ENCODE measurements at places on chromosomes 1 and 21. TPM values are rescaled to one million over a fixed set of nuclear protein-coding genes. Genes with fewer than 3 reads are reported as not detected.

LMOD1 gene
- 31.6 TPM for total RNA-seq

STIL gene
- total RNA-seq: 1.5 TPM

DNA sequence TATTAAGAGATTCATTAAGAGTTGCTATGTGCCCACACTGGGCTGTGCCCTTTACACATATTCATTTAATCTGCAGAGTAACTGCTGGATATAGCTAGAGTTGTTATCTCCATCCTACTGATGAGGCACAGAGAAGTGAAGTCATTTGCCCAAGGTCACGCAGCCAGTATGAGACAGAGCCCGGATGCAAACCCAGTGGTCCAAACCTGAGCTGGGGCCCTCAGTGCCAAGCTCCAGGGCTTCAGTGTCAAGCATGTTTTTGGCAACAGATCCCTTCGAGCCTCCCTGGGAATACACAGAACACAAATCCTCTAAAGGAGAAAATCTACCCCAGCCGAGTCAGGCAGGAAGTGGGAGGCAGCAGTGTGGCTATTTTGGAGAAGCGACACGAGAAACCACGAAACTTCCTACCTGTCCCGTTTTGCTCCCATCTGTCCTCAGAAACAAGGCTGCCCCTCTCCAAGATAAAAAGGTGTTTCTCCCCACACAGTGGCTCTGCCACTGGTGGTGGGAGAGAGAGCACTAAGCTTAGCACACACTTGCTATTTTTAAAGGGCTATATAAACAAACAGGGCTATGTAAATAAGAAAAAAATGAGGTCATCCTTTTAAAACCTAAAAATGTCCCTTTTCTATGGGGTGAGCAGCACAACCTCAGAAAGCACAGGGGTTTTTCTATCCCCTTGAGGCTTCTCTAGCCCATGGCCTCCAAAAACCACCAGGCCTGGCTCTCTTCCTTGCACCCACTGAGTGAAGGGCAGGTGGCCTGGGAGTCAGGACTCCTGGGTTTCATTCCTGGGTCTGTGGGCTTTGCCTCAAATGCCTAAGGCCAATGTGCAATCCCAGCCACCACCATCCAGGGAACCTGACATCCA lies 138.6 kb upstream of the EDN2 start:
- DNase-seq: no peak

DNA sequence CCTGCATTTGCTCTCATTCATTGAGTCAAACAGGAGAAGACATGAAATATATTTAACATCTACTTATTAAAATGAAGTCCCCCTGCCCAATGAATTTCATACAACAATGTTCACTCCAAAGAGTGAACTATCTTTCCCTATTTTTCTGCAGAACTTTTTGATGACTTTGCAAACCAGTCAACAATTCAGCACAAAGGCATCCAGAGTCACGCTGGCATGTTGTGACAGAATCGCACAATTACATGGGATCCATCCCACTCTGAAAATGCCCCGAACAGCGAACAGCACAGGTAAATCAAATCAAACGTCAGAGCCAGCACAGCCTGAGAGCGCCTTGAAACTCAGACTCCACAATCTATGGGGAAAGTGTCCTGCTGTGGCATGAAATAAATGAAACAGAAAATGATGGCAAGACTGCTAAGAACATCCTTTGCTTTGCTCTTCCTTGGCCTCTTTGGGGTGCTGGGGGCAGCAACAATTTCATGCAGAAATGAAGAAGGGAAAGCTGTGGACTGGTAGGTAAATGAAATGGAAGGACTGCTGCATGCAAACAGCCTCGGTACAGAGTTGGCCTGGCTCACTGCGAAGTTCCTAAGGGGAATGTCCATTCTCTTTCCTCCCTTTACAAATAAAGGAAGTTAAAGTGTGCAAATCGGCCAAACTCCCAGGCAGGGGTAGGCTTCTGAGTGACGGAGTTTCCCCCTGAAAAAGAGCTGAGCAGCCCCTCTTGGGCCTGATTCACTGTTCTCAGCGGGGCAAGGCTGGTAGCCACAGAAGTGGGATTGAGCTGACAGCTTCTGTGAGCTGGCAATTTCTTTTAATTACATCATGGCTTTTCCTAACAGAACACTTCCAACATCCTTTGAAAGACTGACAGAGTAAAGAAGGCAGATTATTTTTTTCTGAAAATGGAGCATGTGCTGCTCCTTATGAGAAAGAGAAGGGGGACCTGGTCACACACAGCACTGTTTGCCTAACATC lies at the start of gene DNASE2B:
Gene DNASE2B (plus strand): TSS at position 310 of the 981 bp plus-strand sequence. CDS start 81 bp downstream, at position 391.
- DNase-seq: no peak

DNA sequence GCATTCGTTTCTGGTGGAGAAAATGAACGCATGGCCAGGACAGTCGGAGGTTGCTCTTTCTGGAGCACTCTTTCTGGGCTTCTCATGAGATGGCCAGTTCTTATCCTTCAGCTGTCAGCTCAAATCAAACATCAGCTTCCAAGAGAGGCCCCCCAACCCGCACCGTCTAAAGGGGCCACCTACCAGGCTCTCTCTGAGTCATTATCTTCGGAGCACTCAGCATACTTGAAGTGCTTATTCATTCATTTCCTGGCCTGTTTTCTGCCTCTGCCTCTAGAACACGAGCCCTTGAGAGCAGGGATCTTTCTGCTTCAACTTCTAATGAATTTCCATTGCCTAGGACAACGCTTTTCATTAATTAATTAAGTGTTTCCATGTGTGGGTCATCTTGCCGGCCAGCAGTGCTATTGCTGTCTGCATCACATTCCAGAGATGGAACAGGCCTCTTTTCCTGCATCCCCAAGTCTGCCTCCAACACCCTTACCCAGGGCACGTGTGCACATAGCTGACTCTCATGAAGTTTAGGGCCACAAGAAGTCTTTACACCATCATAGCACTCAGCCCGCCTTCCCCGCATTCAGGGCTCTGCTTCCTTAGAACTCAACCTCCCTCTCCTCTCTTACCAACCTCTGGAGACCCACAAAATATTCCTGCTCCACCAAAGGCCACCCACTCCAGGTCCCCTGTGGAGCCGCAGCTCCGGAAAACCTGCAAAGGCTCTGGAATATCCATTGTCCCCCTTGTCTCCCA lies 52.1 kb upstream of the LAPTM5 start:
- DNase-seq: no peak

DNA sequence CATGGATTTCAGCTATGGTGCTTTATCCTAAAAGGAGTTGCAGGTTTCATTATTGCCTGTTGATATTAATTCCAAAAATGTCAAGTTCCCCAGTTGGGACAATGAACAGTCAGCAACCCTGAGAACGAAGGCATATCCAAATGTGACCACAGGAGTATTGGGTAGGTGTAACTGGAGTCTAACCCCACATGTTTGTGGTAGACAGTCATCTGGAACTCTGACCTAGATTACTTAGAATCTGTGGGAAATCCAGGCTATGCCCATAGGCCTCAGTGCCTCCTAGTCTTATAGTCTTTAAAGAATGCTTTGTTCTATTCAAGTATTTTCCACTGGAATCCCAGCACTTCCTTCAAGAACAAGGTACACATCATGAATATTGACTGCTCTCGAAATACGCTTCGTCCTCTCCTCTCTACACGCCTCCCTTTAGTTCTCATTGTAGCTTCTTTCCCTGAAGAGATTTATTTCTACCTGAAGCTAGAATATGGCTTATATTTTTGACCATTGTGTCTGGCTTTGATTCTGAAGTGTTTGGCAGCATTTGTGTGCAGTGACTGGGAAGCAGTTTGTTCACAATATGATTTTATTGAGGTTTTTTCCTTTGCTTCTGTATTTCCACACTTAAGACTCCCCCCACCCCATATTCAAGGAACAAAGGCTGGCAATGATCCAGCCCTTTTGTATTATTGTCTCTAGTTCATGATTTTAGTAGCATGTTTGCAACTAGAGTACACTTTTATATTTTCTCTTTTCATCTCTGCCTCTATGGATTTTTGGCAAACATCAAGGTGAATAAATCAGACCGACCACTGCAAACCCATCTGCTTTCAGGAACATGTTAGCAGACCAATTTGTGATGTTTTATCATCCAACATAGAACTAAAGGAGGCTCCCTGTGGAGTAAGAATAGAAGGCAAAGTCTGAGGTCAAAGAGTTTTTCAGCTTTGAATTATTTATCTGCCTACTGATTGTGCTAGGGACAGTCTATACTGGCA lies 178.6 kb downstream of the GPR52 start:
- DNase-seq: no peak

GRCh38 chr1:210464519-210465039 lies 135.9 kb downstream of the HHAT start:
- DNase-seq: no peak

GRCh38 chr1:199044191-199044590 lies 405.4 kb downstream of the PTPRC start:
- DNase-seq: no peak
